Fibroblast of gingiva (primary cell): ENCODE measurements at places on chromosomes 7 and 10.

- no peak for DNase-seq
These were observed 143.1 kb downstream of the NPY start for GRCh38 chr7:24427048-24427447.

- no peak for DNase-seq
These were observed 427.8 kb downstream of the DNAJB9 start for GRCh38 chr7:108997480-108997879.

DNA sequence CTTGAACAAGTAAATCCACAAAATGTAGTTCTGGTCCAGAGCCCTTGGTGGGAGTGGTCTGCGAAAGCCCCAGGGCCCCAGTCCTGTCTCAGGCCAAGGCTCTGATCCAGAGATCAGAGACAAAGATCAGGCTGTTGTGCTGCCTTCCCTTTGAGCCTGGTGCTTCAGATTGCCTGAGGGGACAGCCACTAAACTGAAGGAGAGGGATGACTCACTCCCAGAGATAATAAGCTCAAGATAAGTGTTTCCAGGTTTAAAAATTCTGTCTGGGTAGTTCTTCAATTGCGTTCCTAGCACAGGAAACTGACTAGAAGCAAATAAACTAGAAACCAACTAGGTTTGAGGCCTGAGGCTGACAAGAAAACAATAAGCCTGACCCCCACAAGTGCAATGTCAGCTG, 190.2 kb downstream of the RAMP3 start:
- DNase-seq: peak; percentile 31

- DNase-seq: no peak
These were observed 96.0 kb upstream of the DNAAF5 start for GRCh38 chr7:630539-630938.

GRCh38 chr10:64113375-64113774, 592.2 kb downstream of the REEP3 start:
- no peak for DNase-seq

DNA sequence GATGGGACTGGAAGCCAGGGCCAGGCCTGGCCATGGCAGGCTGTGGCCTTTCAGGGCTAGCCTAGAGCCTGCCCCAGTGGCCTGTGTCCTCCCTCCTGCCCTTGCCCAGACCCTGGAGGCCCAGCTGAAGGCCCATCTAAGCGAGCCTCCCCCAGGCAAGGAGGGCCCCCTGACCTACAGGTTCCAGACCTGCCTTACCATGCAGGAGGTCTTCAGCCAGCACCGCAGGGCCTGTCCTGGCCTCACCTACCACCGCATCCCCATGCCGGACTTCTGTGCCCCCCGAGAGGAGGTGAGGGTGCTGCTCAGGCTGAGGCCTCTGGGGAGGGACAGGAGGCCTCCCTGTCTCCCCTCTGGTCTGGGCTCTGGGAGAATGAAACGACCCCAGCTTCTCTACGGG, 60.9 kb downstream of the PALD1 start:
- no peak for DNase-seq

GRCh38 chr7:17085186-17085585, 203.4 kb upstream of the AGR3 start:
- DNase-seq: no peak

GRCh38 chr10:133306097-133306476, 2.6 kb downstream of the TUBGCP2 start:
- no peak for DNase-seq

DNA sequence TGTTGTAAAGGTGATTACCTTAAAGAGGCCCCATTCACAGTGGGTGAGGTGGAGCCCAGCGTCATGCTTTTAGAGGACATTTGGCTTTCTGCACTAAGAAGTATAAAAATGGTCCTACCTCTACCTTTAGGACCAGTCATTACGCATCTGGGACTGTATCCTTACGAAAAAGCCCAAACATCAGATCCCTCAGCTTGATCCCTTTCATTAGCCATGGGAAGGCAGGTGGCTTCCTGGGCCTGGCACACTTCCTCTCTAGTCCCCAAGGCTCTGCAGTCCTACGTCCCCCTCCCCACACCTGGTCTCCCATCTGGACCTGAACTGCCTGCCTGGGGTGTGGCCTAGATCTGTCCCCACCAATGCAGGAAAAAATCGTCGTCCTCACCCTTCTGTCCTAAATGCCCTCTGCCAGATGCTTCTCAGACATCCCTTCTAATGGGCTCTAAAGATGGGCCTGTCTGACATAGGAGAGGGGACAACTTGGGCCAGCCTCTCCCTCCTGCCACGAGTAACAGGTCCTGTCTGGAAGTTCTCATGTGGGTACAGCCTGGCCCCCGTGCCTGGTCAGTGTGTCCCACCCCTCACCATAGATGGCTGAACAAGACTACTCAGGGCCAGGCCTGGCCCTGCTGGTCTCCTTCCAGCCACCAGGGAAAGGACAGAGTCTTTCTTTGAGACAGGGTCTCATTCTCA, 11.8 kb upstream of the SLC18A3 start:
- no peak for DNase-seq

GRCh38 chr10:84826704-84827103, 498.3 kb downstream of the CCSER2 start:
- no peak for DNase-seq

DNA sequence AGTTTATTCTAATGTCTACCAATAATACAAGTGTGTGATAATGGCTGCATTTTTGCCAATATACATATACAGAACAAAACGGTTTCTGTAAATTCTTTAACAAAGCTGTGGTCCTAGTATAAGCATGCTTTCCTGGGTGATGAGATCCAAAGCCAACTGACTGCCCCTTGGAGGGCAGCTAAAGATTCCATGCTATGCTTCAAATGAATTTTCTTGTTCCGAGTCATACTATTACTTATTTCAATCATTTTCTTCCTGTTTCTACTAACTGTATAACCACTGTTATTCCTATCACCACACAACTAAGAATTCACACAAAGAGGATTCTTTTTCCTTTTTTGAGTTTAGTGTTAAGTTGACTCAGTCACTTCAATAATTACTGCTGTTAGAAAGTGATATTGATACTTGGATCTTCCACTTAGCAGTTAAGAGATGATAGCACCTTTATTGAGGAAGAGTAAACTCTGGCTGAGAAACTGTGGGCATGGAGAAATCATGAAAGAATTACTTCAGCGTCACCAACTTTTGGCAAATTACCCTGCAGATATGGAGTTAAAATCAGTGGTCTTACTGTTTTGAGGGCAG, 197.5 kb downstream of the ARL4A start:
- DNase-seq: peak; percentile 9

DNA sequence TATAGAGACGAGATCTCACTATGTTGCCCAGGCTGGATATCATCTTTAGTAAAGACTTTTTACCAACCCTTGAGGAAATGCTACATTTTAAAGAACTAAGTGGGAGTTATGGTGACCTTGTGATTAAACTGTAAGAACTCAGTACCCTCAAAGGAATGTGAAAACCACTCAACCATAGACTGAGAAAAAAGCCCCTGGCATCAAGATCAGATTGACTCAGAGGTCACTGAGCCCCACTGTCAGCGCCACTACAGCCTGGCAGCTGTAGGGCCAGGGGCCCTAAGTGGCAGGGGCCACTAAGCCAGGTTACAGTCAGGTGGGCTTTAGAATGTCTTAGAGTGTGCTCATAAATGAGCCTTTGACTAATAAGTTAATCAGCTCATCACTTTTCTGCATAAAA, 55.9 kb downstream of the APBB1IP start:
- DNase-seq: no peak

- DNase-seq: no peak
These were observed 87.9 kb upstream of the PLXDC2 start for GRCh38 chr10:19728376-19728775.

DNA sequence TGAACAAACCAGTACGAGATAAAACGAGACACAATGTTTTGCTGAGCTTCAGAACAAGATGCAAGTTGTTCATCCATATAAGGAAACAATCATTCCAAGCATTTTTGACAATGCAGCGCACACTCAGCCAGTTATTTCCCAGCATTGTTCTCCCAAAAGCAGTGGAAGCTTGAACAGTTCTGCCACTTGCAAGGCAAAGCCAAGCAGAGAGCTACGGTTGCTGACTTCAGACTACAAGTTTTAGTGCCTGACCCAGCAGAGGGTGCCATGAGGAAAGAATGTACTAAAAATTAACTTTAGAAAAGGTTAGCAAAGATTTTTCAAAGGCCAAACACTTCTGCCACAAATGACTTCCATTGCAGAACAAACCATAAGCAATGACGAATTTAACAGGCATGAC, 152.5 kb downstream of the SLC25A13 start:
- DNase-seq: no peak

GRCh38 chr7:103541947-103542346, 95.9 kb upstream of the SLC26A5 start:
- DNase-seq: no peak

- no peak for DNase-seq
These were observed 18.8 kb downstream of the CAMK2B start for GRCh38 chr7:44306606-44307005.

DNA sequence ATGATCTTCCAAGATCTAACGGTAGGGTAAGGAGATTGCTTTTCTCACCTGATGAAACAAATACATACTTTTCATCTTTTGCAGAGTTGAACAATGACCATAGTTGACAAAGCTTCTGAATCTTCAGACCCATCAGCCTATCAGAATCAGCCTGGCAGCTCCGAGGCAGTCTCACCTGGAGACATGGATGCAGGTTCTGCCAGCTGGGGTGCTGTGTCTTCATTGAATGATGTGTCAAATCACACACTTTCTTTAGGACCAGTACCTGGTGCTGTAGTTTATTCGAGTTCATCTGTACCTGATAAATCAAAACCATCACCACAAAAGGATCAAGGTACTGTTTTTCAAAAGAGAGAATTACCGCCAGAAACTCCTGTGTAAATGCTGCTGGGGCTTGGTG, 79.9 kb downstream of the ANKRD61 start:
- no peak for DNase-seq

DNA sequence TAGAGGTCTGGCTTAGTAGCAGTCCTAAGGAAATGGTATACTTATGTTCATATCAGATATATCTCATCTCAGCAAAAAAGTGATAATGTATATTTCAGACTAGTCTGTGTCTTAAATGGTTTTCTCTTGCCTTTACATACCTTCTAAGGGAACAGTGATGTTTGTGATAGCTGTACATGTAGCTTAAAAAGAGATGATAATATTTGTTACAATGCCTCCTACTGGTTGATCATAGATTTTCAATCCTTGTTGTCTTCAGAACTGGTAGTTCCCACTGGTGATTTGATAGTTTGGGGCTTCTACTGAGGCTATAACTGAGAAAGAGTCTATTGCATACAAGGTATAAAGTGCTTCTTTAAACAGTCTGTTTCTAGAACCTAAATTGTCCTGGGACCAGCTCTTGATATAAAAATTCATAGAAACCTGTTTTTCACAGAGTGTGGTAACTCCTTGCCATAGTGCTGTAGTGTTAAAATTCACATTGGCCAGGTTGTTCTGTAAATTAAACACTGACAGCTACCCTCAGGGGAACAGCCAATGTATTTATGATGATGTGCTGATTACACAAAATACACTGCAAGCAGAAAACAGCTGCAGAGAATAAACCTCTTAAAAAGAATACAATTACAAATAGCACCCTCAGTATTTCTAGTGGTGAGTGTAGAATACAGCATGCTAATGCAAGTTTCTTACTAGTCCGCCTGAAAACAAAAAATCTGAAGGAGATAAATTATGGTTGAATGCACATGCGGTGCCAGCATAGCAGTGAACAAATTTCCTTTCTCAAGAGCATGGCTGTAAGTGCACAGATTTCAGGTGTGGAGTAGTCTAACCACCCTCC, 90.3 kb downstream of the BTRC start:
- DNase-seq: no peak

- no peak for DNase-seq
These were observed at the start of gene NRP1 for GRCh38 chr10:33334153-33334804. Gene NRP1, minus strand, starts transcription at chr10:33334667. Its CDS starts 285 bp downstream, at chr10:33334382.

- no peak for DNase-seq
These were observed 30.6 kb upstream of the CSTF2T start for GRCh38 chr10:51729822-51730555.

DNA sequence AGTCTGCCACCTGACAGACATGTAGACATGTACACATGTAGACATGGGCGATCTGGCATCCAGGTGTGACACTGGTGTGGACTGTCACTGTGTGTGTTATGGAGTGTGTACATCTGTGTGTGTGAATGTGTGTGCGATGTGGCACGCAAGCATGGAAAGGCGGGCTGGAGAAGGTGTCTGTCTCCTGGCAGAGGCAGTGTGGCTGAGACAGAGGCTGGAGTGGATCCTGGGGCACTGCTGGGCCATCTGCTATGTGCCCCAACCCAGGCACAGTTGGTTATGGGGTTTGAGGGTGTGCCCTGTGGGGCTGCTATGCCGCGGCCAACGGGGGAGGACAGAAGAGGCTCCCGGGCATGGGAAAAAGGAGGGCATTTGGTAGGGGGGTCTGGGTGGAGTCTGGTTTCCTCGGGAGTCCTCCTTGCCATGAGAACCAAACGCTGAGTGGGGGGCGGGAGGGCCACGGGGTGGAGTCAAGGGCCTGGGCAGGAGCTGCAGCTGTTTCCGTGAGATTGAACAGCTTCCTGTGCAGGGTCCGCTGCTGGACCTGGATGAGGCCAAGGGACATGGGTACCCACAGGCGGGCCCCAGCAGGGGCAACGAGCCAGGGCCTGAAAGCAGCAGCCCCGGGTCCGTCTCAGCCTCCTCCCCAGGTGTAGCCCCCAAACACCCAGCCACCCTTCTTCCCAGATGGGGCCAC, 1.3 kb downstream of the ELN start:
- DNase-seq: no peak

- peak; percentile 28 for DNase-seq
These were observed 12.8 kb upstream of the SMKR1 start for GRCh38 chr7:129489491-129489890.

GRCh38 chr10:12795315-12796110, 206.0 kb downstream of the CCDC3 start:
- DNase-seq: no peak

GRCh38 chr7:24668927-24669635, 88.2 kb downstream of the GSDME start:
- DNase-seq: peak; percentile 5

GRCh38 chr7:21450941-21451340, 23.1 kb downstream of the SP4 start:
- DNase-seq: no peak

- DNase-seq: no peak
These were observed 140.7 kb downstream of the ATE1 start for GRCh38 chr10:121787169-121787568.

GRCh38 chr7:102095321-102096011, 191.2 kb upstream of the SH2B2 start:
- no peak for DNase-seq

GRCh38 chr10:26741368-26741767, 43.9 kb downstream of the PDSS1 start:
- no peak for DNase-seq
